Bronchial epithelial cell (primary cell): ENCODE measurements at places on chromosomes 12 and 14. TPM values are rescaled to one million over a fixed set of nuclear protein-coding genes. Genes with fewer than 3 reads are reported as not detected.

CREBL2 gene
- 17.9 and 23.9 TPM in 2 replicates for total RNA-seq

CYP46A1 gene
- 0.13 TPM in 1 of 2 replicates, not detected in the other for total RNA-seq

KLHL33 gene
- total RNA-seq, result not detected in 2 replicates

PRB2 gene
- total RNA-seq, result not detected in 2 replicates

FAM181A gene
- total RNA-seq, result not detected in 2 replicates

FLVCR2 gene
- total RNA-seq, result 0.79 and 2.8 TPM in 2 replicates

ST8SIA1 gene
- under 0.01 and 0.13 TPM in 2 replicates for total RNA-seq

DPF3 gene
- total RNA-seq, result 0.13 TPM in 1 of 2 replicates, not detected in the other
